ENCODE measurements at places on chromosomes 7 and 10.

DNA sequence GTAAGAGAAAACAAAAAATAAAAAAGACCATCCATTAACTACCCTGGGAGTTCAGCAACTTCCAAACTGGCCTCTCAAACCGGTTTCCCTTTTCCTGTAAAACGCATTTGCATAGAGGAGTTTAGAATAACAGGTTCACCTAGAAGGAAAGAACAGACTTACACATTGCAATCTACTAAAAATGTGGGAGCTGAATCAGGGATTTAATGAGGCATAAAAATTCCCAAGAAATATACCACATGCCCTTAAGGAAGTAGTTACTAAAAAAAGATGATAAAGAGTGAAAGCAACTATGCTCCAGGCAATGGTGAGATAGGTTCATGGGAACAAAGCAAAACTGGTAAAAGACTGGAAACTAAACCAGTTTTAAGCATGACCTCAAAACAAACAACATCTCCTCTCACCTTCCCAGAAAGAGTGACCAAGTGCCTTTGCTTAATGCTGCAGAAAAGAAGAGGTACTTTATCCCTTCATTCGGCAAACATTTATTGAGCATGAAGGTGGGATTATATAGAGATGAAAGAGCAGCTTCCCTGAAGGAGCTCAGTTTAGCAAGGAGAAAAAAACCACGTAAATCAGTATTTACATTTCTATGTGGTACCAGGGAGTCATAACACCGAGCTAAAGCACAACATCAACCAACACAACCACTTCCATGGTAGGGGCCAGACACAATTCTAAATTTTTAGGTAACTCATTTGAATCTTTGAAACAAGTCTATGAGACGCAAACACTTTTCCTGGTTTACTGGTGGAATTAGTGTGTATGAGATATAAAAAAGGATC lies 152.8 kb downstream of the SGMS1 start:
- no peak for DNase-seq

- DNase-seq = no peak
Observed at GRCh38 chr7:25881317-25882037, 270.5 kb upstream of the NFE2L3 start.

DNA sequence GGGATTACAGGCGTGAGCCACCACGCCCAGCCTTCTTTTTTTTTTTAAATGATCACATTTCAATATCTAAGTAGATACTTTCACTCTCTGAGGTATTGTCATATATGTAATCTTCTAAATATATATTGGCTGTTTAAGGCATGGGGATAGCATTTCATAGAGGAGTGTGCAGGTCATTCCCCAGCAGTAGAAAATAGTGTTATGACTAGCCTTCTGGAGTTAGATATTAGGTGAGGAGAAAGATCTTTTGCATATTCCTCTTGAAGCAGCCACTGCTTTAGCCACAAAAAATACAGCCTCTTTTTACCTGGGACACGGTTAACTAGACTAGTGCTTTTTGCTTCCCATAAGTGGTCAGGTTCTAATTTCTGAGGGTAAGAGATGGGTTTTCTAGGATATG lies 28.9 kb downstream of the ADD3 start:
- no peak for DNase-seq

DNA sequence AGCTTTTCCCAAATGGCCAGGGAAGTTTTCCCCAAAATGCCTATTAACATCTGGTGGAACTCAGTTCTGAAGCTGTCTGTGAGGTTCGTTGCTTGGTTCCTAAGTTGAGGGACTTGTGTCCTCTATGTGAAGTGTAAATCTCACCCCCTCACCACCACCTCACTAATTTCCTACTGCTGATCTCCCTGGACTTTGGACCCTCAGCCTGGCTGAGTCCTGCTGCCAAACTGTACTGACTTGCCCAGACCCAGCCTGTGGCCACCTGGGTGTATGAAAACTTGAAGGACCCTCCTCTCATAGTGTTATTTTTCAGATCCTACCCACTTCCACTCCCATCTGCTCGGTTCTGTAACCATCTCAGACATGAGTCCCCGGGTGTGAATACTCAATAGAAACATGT lies 94.9 kb downstream of the MET start:
- DNase-seq = no peak

DNA sequence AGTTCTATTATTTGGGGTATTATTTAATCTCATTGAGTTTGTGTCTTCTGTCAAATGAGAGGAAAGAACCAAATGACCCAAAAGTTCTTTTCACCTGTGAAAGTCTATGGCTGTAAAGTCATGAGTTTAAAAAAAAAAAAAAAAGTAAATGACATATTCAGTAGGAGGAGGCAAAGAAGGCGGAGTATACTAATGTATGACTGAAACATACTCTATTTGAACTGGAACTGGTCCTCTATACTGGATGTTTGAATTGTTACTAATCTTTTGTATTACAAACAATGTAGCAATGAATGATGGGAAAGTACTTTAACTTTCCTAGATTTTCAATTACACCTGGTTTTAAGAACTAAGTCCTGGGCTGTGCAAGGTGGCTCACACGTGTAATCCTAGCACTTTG lies 24.9 kb upstream of the GSAP start:
- DNase-seq = no peak

GRCh38 chr7:34128762-34129161 lies 223.4 kb downstream of the BMPER start:
- DNase-seq = no peak

- DNase-seq = no peak
Observed at GRCh38 chr7:143901332-143901667, 676 bp downstream of the TCAF1 start.

GRCh38 chr7:101990811-101991418 lies 173.5 kb downstream of the CUX1 start:
- peak; percentile 88 for DNase-seq

GRCh38 chr10:19480353-19480752 lies 335.9 kb upstream of the PLXDC2 start:
- no peak for DNase-seq

DNA sequence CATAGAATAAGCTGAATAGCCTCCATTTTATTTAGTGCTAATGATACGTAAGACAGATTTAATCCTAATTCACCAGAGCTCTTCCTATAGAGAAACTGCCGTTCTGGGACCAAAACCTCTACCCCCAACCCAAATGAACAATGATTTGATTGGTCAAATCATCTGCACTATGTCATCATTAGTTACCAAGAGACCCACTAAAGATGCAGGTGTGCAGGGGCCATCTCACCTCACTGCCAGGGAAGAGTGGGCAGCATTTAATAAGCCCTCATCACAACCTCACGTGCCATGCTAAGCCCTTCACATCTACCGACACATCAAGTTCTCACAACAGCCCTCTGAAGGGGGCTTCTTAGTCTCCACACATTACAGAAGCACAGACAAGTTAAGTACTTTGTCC lies 87.0 kb downstream of the VIPR2 start:
- no peak for DNase-seq

GRCh38 chr10:10092581-10092980 lies 925.1 kb upstream of the CELF2 start:
- no peak for DNase-seq

GRCh38 chr7:803243-803635 lies 29.0 kb upstream of the SUN1 start:
- DNase-seq = no peak

GRCh38 chr10:73229567-73229966 lies 17.5 kb downstream of the DNAJC9 start:
- DNase-seq = no peak

GRCh38 chr10:2509081-2509531 lies 558.2 kb upstream of the PFKP start:
- no peak for DNase-seq

DNA sequence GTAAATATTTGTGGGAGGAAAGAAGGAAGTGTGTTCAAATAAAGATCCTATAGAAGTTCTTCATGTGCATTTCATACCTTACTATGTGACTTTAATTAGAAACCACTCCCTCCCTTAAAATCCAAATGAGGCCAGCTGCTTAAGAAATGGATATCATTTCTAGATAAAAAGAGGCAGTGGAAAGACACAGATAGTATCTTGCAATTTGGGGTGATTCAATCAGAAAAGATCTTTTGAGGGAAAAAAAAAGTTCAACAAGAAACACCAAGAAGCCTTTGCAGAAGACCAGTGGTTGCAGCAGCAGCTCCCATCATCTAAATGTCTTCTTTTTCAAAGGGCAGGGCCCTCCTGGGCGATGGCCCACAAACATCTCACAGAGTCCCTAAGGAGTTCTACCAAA lies 200.1 kb downstream of the LRRN3 start:
- no peak for DNase-seq

GRCh38 chr7:27149842-27150567 lies 2.4 kb downstream of the HOXA3 start:
- no peak for DNase-seq

GRCh38 chr10:30939643-30940251 lies 91.9 kb downstream of the ZNF438 start:
- DNase-seq = no peak

DNA sequence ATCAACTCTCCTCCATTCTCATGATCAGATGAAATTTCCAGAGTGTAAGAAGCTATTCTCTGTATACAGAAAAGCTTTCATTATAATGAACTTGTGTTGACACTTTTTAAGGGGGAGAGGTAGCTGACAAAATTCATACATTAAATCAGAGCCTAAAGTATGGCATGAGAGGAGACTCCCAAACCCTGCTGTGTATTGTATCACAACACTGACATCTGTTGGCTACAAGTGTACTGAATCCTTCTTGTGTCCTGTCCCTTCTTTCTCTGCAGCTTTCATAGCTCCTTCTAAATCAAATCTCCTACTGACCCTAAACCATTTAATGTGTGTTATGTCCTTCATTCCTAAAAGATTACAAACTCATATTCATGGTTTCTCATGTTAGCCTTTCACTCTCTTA lies 70.9 kb downstream of the GCC1 start:
- no peak for DNase-seq

DNA sequence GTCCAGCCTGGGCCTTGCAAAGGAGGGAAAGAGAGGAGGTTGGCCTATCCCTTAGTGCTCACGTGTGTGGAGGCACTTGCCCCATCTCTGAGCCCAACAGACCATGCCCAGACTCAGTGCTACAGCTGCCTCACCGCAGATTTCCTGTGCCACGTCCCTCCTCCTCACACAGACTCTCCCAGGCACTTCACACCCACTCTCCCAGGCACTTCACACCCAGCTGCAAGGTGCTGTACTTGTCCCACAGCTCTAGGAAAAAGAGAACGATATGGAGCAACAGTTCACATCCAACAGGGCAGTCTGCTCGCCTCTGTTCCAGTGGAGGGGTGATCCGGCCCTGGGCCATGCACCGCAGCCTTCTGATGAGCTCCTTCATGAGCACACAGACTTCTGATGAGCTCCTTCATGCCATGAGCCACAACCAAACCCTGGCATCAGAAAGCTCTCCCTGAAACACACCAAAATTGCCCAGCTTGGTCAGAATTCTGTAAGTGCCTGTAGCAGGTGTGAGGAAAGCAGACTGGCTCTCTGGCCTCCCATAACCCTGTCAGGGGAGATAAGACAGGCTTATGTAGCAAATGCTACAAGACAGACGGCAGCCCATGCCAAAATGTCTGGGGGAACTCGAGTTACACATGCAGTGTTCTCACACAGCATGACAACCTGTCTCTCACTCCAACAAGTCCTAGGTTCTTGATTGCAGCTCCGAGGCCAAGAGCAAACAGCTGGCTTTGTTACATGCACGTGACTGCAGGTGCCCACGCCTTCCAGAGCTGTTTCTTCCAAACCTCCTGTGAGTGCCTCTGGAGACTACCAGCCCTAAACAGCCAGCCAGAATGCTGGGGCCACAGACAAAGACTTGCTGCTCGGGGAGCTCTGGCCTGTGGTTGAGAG lies 348.5 kb downstream of the GRID1 start:
- no peak for DNase-seq

GRCh38 chr10:35448687-35449662 lies 112.7 kb downstream of the CCNY start:
- no peak for DNase-seq

DNA sequence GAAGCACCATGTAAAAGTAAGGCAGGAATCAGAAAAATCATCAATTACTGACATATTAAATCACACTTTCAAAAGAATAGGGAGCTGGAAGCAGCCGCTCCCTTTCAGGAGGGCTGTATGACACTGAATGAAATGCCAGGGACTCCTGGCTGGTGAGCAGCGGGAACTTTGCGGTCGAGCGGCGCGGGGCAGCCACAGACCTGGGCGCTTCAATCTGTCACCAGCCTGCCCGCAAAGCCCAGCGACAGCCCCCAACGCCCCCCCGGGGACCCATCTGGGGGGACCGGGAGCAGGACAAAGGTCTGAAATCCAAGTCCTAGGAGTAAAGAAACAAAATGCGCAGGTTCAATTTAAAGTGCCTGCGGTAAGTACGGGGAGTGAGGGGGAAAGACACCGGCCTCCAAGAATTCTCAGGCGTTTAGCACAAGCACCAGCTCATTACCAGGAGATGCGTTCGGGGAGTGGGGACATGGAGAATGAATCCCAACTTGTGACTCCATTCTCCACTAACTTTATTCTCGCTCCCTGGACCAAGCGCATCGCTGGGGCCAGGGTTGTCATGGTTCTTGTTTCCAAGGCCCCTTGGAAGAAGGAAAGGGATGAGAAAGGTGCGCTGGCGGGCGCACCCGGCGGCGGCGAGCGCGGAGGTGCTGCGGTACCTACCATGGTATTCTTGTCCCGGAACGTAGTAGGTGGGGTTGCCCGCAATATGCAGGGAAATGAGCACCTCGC lies 824 bp downstream of the RELN start:
- no peak for DNase-seq

- no peak for DNase-seq
Observed at GRCh38 chr7:13948019-13948801, 41.3 kb downstream of the ETV1 start.

GRCh38 chr10:5355594-5356301 lies 9.0 kb upstream of the UCN3 start:
- no peak for DNase-seq

DNA sequence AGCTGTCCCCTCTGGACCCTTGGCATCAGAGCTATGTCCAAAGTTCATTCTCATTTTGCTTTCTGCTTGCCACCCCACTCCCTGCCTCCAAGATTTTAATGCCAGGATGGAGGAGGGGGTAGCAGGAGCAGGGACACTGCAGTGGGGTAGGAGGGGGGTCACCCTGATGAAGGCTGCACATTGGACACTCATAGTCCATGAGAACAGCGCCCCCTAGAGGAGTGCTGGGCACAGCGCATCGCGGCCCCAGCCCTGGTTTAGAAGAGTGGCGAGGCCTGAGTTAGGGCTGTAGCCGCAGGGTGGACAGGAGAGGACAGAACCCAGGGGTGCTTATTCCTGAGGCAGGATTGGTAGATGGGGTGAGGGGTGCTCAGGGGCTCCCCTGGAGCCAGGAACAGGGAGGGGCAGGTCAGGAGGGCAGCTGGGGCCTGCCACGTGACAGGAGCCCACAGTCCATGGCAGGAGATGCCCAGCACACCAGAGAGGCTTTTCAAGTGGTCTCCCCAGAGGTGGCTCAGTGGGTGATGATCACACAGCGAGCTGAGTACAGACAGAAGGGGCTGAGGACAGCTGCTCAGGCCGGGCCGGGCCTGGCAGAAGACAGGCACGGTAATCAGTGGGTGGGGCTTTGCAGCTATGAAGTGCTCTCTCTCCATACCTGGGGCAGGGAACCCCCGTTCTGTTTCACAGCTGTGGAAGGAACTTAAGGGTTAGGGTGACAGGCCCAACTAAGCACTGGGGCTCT lies 71.4 kb downstream of the NEURL1 start:
- DNase-seq = no peak

- DNase-seq = no peak
Observed at GRCh38 chr10:27636816-27637215, 108.8 kb downstream of the MKX start.

Measured in GM12864 (cell line).